ENCODE measurements at places on chromosomes 4 and X.

- DNase-seq = no peak
These were observed 4.9 kb upstream of the ODAM start for GRCh38 chr4:70190579-70190978.

- DNase-seq = no peak
These were observed 289.7 kb downstream of the TRIML1 start for GRCh38 chr4:188428935-188429334.

GRCh38 chr4:13907255-13907751, 279.8 kb upstream of the BOD1L1 start:
- peak; percentile 65 for DNase-seq

GRCh38 chrX:136710325-136710951, 62.5 kb downstream of the CD40LG start:
- no peak for DNase-seq

- peak; percentile 38 for DNase-seq
These were observed 192.5 kb downstream of the ASMT start for GRCh38 chrX:1807301-1807731.

- DNase-seq = no peak
These were observed 115.8 kb upstream of the SHISA3 start for GRCh38 chr4:42281324-42282020.

GRCh38 chr4:146143888-146144287, 31.6 kb upstream of the LSM6 start:
- DNase-seq = no peak

DNA sequence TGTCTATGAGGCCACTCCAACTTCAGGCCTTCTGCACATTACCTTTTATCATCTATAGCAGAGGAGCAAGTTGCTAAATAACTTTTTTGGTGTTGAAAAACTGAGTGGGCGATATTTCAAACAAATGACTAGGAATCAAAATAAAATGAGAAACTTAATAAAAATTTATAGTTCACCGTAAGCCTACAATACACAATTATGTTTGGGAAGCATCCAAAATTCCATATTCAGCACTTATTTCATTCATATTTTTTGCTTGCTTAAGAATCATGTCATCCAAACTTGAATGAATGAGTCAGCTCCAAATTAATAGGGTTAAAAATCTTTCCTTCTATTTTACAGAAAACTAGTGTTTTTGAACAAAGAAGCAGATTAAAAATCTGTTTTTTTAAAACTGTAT, 119.1 kb downstream of the SH3RF1 start:
- DNase-seq = no peak

- DNase-seq = no peak
These were observed 2.7 kb downstream of the GEMIN8 start for GRCh38 chrX:14027036-14027435.

DNA sequence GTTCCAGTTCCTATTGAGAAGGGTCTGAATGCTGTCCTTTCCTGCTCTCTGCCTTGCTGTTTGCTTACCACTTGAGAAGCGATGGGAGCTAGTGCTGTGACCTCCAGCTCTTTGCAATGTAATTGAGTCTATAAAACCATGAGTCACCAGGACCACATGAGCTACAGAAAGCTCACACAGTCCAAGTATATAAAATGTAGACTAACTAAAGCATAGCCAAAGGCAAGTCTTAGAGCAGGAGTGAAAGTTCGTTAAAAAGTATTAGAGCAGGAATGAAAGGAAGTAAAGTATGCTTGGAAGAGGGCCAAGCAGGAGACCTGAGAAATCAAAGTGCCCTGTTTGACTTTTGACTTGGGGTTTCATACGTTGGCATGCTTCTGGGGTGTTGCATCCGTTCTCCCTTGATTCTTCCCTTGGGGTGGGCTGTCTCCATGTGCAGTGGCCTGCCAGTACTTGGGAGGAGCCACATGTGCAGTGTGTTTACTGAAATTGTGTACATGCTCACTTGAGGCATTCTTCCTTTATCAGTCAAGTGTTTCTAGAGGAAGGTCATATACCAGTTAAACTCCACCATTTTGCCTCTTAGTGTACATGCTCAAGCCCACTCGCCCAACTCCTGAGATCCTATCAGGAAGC, 71.3 kb upstream of the KIT start:
- DNase-seq = peak; percentile 34

DNA sequence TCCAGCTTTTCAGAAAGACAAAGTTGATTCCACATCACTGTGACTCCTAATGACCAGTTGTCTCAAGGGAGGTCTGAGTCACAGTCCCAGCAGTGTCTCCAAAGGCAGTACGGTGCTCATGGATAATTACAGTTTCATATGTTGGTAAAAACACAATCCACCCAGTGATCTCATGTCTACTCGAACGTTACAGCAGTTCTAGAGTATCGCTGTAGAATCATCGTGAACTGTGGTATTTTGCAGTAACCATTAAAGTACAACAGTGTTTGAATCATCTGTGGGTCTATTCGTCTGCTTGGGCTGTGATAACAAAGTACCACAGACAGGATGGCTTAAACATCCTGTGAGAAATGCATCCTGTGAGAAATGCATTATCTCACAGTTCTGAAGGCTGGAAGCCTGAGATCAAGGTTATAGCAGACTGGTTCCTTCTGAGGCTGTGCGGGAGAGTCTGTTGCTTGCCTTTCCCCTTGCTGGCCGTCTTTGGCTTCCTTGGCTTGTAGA, 121.1 kb upstream of the SORBS2 start:
- no peak for DNase-seq

- DNase-seq = no peak
These were observed 39.4 kb downstream of the GSX2 start for GRCh38 chr4:54139332-54139731.

DNA sequence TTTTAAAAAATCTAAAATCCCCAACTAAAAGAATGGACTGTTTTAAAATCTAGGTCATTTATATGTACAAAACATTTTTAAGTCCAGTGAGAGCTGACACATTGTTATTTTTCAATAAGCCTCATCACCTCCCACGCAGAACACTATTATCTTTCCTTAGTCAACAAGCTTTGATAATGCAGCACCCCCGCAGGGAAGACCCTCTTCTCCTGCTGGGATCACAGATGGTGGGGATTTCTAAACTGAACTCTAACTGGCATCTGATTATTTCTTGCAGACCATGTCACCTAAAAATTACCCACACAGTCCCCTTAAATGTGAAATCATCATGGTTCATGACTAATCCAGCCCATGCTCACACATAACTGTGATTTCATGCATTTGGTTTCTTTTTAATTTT, 11.6 kb downstream of the SYTL4 start:
- no peak for DNase-seq

DNA sequence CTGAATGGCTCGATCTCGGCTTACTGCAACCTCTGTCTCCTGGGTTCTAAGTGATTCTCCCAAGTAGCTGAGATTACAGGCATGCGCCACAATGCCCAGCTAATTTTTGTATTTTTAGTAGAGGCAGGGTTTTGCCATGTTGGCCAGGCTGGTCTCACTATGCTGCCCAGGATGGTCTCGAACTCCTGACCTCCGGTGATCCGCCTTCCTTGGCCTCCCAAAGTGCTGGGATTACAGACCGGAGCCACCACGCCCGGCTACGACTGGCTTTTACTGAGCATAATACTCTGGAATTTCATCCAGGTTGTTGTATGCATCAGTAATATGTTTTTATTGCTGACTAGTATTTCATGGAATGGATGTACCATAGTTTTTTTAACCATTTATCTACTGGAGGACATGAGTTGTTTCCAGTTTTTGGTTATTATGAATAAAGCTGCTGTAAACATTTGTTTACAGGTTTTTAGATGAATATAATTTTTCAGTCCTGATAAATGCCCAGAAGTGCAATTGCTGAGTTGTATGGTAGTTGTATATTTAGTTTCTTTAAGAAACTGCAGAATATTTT, 31.2 kb downstream of the N4BP2 start:
- DNase-seq = no peak

- no peak for DNase-seq
These were observed 56.8 kb downstream of the CD99L2 start for GRCh38 chrX:150841456-150842197.

- DNase-seq = peak; percentile 17
These were observed 67.7 kb upstream of the ZXDA start for GRCh38 chrX:57977992-57978391.

GRCh38 chrX:71540801-71541200, 7.9 kb downstream of the OGT start:
- DNase-seq = no peak

GRCh38 chrX:115138040-115138439, 51.2 kb upstream of the RBMXL3 start:
- no peak for DNase-seq

- DNase-seq = no peak
These were observed 560.7 kb downstream of the ADGRL3 start for GRCh38 chr4:61760820-61761219.

GRCh38 chr4:26261405-26261804, 59.4 kb upstream of the RBPJ start:
- no peak for DNase-seq

DNA sequence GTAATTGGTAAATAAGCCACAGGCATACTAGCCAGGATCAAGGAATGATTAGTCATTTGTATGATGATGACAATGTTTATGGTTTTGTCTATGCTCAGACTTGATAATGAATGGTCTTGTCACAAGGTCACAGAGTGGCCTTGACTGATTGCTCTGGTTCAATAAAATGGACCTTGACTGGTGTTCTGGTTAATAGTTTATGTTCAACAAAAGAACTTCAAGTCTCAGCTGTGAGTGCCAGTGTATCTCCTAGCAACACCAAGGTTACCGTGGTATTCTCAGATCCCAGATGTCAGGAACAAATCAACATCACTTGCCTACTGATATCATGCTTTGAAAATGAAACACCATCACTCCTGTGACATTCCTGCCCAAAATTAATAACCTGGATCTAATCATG, 16.3 kb upstream of the LRAT start:
- DNase-seq = no peak

DNA sequence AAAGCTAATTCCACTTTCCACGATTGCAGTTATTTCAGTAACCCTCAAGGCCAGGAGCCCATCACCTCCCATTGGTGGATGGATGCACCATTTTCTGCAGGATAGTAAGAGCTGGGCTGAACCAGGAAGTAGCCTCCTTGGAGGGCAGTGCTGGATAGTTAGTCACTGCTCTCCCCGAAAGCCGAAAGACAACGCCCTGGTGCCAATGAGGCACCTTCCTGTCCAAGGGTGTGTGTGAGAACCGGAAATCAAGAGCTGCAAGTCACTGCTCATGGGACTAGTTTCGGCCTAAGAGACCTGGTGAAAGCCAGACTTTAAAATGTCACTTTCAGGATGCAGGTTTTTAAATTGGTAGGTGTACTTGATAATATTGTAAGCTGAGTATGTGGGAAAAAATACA, 203.8 kb upstream of the HS3ST1 start:
- DNase-seq = no peak

GRCh38 chr4:88295656-88296055, 11.3 kb upstream of the PPM1K start:
- no peak for DNase-seq

DNA sequence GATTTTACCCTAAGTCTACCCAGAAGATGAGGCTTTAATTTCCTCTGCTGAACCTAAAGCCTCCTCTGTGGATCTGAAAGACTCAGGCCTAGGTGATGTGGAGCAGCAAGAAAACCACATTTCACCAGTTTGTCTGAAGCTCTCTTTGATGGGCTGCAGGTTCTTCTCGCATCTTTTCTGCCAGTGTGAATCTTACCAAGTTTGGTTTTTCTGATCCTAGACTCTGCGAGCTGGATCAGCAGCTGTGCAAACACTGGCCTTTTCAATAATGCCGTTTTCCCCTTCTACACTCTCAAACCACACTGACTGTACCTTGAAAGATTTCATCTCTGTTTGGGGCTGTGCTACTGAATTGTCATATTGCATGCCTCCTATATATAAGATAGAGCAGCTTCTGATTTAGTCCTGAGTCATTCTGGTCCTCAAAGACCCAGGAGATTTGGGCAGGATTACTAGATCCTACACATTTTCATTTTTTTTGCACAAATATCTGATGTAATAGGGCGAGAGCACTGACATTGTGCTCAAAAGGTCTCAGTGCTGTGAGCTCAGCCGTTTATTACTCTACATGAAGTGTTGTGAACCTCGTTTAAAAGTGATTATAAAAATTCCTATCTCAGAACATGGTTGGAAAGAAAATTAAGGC, 133.6 kb upstream of the FAM9C start:
- DNase-seq = no peak

DNA sequence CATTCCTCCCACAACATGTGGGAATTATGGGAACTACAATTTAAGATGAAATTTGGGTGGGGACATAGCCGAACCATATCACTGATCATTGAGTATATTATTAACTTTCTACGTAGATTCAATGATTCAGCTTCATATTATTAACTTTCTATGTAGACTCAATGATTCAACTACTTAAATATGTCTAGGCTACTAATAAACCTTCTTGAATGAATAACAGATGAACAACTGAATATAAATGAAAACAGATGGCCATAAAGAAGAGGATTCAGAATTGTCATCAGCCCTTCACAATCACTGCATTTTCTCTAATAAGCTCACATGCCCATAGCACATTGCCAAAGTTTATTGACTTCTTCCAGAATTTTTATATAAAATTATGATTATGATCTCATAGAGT, 57.0 kb downstream of the CEP44 start:
- no peak for DNase-seq

DNA sequence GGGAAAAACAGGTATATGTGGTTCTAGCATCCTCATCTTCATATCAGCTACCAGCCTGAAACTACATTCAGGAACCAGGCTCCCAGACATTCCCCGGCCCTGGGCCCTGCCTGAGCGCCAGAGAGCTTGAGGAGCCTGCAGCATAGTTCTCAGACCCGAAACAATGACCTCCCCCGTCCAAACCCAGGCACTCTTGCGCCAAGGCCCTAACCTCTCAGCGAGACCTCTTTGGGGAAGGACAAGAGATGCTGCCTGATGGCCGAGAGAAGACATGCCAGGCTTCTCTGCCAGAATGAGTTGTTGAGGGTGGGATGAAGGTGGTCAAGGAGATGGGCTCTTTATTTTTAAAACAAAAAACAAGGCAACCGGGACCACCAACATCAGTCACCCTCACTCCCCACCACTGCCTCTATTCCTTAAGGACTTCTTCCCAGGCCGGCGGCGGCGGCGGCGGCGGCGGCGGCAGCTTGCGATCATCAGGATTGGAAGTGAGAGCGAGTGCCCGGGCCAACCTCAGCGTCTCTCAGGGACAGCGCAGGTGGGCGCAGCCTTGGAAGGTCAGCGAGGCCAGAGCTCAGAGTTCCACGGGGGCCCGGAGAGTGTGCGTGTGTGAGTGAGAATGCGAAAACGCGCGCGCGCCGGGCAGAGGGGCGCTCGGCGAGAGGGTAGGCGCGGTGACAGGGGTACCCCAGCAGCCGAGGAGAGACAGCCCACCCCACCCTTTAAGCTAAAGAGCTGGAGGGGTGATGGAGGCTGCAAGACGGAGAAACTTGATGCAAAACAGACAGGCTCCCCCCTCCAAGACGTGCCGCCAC, 601 bp downstream of the INPP4B start:
- DNase-seq = no peak

All from SW480 (cell line).